ENCODE measurements at places on chromosomes 1 and 21.

DNA sequence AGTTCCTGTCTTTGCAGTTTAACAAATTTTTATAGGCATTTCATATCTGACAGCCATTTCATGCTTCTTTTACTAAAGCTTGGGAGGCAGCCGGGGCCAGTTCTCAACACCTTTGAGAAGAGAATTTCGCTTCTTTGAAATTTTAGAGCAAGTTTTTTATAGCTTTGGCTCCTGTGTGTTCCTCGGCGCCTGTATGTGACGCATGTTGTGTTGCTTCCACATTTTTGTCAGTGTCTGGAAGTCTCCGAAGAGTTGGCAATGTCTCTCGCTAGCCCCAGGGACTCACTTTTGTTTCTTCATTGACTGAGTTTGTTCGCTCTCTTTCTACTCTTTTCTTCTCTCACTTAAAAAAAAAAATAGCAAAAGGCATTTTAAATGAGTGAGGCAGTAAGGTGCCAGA, 386.9 kb upstream of the PLXNA2 start:
- DNase-seq = no peak

GRCh38 chr1:169312084-169312954, 55.3 kb downstream of the NME7 start:
- DNase-seq = peak; percentile 22

DNA sequence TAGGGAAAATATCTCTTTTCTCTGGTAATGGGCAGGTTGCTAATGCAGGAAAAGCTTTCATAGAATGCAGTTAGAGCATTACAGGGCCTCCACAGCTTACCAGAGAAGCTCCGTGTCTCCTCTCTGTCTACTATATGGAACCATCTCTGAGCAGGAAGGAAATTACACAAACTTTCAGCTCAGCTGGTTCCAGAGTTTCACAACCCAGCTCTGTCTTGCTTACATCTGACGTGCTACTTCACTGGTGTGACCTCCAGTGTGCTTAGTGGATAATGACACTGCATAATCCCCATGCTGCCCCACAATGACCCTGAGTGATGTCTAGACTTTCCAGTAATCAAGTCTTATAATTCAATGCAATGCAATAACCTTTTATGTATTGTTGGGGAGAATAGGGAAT, 4.3 kb upstream of the FGGY start:
- DNase-seq = peak; percentile 25

DNA sequence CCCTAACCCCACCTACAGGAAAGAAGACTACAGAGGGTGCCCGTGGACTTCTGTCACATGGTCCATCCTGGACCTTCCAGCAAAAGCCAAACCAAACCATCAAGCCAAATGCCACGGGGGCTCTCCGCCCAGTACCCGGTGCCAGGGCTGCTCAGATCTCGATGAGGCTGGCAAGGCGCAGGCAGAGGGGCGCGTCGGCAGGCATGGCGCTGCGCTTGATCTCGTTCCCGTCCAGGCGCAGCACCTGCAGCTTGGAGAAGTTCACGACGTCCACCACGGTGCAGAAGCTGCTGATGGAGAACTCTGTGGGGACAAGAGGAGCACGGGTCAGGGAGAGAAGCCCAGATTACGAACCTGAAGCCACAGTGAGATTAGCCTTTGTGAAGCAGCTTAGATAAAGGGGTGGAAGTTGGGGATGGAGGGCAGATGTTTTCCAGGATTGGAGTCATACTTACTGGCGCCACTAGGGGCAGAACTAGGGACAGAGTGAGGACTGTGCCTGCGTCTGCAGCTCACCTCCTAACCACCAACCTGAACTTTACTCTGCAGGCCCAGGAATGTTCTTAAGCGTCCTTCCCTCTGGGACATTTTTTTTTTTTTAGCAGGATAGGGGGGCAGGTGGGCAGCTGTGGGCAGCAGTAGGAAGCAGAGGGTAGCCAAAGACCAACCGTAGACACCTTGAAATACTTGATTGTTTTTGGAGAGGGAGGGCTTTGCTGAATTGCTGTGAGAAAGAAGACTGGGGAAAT, 8.6 kb downstream of the FMOD start:
- DNase-seq = peak; percentile 68

- DNase-seq = no peak
Measured at GRCh38 chr1:216617081-216617875, 106.0 kb downstream of the ESRRG start.

DNA sequence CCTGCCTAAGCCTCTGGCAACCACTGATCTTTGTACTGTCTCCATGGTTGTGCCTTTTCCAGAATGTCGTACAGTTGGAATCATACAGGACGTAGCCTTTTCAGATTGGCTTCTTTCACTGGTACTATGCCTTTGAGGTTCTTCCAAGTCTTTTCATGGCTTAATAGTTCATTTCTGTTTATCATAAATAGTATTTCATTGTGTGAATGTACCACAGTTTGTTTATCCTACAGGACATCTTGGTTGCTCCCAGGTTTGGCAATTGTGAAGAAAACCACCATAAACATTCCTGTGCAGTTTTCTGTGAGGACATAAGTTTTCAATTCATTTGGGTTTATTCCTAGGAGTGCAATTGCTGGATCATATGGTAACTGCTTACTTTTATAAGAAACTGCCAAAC, 190.6 kb upstream of the RAB4A start:
- no peak for DNase-seq

DNA sequence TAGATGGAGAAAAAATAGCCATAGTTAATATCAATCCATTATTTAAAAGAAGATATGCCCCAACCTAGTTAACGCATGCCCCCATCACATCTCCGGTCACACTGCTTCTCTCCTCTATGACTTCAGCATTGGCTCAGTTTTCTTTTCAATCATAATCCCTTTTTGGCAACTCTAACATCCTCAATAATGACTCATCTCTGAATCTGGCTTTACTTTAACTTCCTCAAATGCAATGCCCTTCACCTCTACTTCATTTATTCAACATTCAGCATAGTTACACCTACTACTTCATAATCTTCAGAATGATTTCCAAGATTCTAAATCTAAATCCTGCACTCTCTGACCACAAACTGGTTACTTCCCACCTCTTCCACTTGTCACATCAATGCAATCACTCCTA, 417.3 kb downstream of the USH2A start:
- DNase-seq = no peak

- peak; percentile 68 for DNase-seq
Measured at GRCh38 chr1:23019863-23020625, 776 bp downstream of the KDM1A start.

GRCh38 chr1:15406614-15407559, 2.8 kb upstream of the EFHD2 start:
- DNase-seq = no peak

GRCh38 chr1:22121421-22121911, 21.4 kb downstream of the WNT4 start:
- DNase-seq = no peak

- DNase-seq = no peak
Measured at GRCh38 chr1:50603274-50604271, 180.3 kb upstream of the DMRTA2 start.

DNA sequence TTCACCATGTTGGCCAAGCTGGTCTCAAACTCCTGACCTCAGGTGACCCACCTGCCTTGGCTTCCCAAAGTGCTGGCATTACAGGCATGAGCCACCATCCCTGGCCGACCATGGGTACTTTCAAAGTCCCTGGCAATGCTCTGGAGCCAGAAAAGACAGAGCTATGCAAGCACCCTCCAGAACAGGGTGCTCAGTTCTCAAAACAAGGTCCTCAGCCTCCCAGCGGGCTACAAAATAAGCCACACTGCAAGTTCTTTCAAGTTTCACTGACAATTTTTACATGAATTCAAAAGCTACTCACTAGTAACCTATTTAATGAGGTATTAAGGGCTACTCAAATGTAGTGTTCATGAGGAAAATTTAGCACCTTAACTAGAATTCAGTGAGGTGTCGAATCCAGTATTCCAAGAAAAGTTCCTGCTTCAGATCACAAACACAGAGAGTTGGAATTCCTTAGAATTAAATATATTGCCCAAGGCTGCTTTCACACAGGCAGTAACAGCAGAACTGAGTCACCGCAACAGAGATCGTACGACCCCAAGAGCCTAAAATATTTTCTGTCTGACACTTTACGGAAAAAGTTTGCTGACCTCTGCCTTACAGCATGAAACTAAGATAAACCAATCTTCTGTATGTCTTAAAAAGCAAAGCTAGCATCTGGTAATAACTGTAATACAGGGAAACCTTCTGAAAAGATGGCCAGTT, 60.7 kb downstream of the HSF2BP start:
- no peak for DNase-seq

DNA sequence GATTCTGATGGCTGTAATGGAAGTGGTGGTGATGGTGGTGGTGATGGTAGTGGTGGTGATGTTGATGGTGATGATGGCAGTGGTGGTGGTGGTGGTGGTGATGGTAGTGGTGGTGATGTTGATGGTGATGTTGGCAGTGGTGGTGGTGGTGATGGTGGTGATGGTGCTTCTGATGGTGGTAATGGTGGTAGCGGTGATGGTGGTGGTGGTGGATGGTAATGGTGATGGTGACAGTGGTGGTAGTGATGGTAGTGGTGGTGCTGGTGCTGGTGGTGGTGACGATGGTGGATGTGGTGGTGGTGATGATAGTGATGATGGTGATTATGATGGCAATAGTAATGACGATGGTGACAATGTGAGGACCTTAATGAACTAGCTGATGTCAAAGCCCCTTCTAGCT, 35.6 kb upstream of the LRRC3 start:
- DNase-seq = no peak

- DNase-seq = no peak
Measured at GRCh38 chr1:19424651-19425570, 60.4 kb downstream of the CAPZB start.

DNA sequence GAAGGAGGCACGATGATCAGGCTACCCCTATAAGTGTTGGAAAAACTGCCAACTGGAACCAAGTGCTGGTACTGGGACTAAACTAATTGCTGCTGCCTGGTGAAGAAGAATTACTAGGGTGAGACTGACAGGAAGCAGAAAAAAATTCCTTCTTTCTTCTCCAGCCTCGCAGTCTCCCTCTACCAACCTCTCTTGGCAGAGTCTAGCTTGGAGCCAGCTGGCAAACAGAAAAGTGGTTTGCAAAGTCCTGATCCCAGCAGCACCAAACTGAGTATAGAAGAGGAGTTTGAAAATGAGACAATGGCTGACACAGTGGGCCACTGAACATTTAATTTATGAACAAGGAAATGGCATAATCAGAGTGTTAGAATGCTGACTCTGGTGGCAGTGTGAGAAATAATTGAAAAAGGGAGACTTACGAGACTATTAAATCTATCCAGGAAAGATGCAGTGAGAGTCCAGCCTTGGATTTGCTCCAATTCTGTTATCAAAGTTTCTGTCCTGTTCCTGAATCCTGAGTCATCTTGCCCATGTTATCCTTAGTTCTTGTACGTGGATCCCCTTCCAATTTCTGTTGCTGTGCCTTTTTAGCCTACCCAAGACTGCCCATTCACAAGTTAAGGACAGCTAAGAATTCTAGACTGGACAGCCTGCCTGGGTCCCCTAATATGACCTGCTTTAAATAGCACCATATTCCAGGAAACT, 23.7 kb upstream of the DISP1 start:
- DNase-seq = no peak

- DNase-seq = no peak
Measured at GRCh38 chr21:38041493-38041892, 125.2 kb upstream of the KCNJ6 start.

DNA sequence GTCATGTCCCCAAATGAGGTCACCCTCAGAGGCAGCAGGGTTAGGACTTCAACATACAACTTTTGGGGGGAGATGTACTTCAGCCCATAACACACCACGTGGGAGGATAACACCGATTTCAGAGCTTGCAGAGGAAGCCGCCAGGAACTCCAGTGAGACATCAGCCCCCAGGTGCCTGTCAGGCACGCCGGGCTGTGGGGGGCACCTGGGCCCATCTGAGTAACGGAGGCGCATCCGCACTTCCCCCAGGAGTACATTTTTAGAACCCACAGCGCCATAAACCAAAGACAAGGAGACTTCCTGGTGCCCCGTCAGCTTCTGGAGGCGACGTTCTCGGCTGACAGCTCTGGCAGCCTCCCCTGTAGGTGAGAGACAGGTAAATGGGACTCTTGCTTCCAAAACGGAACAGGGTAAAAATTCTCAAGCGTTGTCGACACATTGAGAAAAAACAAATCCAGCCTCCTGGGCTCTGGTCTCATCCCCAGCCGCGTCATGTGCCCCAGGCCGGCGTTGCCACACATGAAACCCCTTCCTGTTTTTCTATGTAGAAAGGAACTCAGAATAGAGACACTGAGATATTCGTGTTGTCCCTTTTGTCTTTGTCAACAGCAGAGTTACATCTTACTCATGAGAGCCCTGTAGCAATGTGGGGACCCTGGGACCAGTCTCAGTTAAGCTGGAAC, 93.3 kb downstream of the PDE9A start:
- no peak for DNase-seq

- DNase-seq = no peak
Measured at GRCh38 chr1:112363636-112364035, 32.4 kb upstream of the CTTNBP2NL start.

- DNase-seq = no peak
Measured at GRCh38 chr1:109501644-109502363, 7.7 kb downstream of the AMIGO1 start.

- no peak for DNase-seq
Measured at GRCh38 chr1:92277105-92277723, 21.6 kb downstream of the GLMN start.

DNA sequence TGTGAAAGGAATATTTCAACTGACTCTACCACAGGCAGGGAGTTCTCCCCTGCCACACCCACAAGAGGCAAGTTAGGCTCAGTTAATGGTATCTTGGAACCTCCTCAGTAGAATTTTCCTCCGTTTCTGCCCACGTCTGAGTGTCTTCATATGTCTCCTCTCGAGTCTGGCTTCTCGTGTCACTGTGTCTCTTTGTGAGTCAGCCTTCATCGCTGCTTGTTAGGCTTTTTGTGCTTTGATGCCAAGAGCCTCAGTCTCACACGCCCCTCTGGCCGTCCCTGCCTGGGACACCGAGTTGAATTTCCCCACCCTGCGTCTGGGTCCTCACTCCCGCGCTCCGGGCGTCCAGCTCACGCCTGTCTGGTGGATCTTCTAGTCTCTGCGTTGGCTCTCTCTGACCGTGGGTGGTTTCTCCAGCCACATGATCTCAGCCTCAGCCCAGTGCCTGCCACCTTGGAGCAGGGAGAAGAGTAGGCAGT, 125.7 kb upstream of the GADD45A start:
- DNase-seq = no peak

DNA sequence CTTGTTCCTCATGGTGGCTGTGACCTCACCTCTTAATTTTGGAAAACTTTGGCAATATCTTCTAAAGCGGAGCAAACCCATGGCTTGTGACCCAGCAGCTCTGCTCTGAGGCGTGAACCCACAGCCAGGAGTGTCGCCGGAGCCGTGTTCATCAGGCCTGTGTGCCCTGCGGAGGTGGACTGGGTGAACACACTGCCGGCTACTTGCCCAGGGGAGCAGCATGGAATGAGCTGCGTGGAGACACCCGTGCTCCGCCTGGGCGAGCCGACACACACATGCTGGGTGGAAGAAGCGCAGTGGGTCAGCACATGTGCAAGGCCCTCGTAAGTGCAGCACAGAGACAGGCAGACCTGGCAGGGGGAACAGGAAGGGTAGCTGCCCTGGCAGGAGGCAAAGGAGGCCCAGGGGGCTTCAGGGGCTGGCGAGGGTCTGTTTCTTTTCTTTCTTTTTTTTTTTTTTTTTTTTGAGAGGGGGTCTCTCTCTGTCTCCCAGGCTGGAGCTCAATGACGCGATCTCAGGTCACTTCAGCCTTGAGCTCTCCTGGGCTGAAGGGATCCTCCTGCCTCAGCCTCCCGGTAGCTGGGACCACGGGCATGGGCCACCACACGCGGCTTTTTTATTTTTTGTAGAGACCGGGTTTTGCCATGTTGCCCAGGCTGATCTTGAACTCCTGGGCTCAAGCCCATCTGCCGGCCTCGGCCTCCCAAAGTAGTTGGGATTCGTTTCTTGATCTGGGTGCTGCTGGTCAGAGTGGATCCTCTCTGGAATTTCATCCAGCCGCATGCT, 41.8 kb downstream of the AGPAT3 start:
- no peak for DNase-seq

- DNase-seq = peak; percentile 5
Measured at GRCh38 chr1:74579425-74579824, 67.0 kb upstream of the LRRC53 start.
